ENCODE measurements at places on chromosomes 4 and X.
A peak's percentile ranks its signal among the peaks of the same experiment; 100 is the strongest.

- DNase-seq = no peak
Measured at GRCh38 chrX:118182025-118182424, 65.4 kb upstream of the KLHL13 start.

DNA sequence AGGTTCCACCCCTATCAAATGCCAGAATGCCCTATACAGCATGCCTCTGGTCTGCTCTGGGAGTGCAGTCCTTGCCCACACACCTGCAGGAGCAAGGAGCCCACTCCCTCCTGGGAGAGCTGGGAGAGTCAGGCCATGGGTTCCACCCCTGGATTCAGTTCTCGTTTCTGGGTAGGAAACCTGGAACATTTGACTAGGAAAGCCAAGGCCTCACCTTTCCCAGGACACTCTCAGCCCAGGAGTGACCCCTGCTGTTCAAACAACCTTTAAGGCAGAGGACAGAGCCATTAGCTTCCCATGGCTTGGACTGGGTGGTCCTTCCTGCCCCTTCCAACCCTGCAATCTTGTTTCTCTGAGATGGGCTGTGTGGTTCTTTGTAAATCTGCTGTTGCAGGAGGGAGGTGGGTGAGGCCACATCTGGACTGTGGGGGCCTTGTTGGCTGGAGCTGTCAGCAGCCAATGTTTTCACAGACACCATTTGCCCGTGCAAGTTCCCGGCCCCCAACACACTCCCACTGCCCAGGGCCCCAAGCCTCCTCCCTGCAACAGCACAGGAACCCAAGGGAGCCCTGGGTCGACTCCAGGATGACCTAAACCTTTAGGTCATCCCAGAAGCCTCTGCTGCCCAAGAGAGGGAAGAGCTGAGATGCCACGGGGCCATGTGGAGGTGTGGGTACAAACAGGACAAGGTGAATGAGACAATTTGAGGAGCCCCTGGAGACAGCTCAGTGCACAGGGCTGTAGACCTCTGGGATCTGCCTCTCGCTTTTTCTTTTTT lies 104.4 kb downstream of the PJA1 start:
- peak; percentile 2 for DNase-seq

GRCh38 chr4:1770245-1770644 lies 22.8 kb upstream of the FGFR3 start:
- DNase-seq = no peak

- no peak for DNase-seq
Measured at GRCh38 chr4:185626798-185627197, 91.5 kb upstream of the PDLIM3 start.

DNA sequence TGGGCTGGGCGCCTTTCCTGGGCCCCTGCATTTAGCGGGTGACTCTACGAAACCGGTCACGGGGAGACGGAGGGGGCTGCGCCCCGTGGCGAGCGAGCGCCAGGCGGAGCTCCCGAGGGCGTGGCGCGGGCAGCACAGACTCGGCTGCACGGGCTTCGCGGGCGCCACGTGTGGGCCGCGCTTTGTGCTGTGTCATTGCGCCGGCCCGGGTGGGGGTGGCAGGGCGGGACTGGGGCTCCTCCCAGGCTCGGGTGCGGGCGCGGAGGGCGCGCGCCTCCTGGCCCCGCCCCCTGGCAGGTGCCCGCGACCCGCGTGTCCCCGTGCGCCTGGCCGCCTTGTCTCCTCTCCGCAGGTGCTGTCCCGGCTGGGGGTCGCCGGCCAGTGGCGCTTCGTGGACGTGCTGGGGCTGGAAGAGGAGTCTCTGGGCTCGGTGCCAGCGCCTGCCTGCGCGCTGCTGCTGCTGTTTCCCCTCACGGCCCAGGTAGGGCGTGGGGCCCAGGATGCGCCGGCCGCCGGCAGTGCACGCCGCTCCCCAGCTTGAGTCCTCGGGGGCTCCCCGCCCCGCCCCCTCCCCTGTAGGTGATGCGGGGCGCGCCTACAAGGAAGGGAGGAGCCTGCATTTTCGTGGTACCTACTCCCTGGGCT lies 651 bp downstream of the UCHL1 start:
- peak; percentile 27 for DNase-seq

GRCh38 chr4:41377196-41377595 lies 120.5 kb downstream of the UCHL1 start:
- DNase-seq = no peak

All from cerebellar cortex (tissue), 1 donor.